Skeletal muscle cell (primary cell): ENCODE measurements at places on chromosomes 11 and 22.

DNA sequence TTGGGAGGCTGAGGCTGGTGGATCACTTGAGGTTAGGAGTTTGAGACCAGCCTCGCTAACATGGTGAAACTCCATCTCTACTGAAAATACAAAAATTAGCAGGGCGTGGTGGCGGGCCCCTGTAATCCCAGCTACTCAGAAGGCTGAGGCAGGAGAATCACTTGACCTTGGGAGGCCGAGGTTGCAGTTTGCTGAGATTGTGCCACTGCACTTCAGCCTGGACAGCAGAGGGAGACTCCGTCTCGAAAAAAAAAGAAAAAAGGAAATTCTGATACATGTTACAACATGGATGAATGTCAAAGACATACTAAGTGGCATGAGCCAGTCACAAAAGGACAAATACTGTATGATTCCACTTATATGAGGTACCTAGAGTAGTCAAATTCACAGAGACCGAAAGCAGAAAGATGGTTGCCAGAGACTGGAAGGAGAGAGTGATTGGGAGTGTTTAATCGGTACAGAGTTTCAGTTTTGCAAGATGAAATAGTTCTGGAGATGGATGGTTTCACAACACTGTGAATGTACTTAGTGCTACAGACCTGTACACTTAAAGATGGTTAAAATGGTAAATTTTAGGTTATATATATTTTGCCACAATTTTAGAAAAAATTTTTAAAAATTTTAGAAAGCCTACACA is 92.3 kb downstream of the BLID start:
- DNase-seq, result no peak

DNA sequence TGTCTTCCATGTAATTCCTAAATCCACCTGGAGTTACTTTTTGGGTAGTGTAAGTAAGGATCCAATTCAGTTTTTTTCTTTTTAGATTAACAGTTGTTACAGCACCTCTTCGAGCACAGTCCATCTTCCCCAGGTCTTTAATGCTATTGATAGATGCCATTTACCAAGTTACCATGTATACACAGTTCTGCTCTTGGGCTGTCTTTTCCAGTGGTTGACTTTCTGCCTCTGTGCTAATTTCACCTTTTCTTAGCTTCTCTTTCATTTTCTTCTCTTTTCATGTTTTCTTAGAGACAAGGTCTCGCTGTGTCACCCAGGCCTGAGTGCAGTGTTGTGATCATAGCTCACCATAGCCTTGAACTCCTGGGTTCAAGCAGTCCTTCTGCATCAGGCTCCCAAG is 12.0 kb downstream of the ATXN10 start:
- no peak for DNase-seq

DNA sequence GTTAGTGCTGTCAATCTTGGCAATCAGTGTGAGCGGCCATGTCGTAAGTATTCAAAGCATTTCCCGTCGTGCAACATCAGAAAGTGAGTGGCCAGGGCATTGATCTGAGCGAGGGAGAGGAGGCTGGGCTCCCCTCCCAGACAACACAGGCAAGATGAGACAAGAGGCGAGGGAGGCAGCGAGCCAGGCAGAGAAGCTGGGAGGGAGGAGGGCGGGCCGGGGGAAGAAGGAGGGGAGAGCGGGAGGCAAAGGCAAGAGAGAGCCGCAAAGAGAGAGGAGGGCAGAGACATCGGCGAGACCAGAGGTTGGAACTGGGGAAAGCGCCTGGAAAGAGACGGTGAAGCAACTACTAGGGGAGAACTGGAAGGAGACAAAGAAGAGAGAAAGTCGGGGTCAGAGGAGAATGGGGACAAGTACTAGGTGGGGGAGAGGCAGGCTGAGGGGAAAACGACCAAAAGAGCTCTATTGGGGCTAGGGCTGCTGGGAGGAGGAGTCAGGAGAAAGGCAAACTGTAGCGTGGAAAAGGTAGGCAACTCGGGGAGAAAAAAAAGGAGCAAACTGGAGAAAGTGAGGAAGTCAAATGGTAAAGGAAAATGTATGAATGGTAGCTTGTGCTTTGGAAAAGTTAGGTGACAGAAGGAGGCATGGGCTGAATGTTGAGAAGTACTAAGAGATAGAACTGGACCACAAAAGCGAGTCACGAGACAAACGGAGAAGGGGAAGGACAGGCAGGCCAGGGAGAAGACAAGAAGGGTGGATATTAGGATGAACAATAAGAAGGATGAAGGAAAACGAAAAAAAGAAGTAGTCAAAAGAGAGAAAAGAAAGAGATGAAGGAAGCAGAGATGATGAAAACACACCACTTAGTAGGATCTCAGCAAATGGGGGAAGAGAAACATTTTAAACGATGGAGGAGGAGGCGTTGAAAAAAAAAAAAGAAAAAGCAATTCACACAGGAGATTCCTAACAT is 130.5 kb upstream of the C11orf58 start:
- no peak for DNase-seq

GRCh38 chr11:125273519-125274000 is 109.0 kb downstream of the PKNOX2 start:
- DNase-seq, result no peak

DNA sequence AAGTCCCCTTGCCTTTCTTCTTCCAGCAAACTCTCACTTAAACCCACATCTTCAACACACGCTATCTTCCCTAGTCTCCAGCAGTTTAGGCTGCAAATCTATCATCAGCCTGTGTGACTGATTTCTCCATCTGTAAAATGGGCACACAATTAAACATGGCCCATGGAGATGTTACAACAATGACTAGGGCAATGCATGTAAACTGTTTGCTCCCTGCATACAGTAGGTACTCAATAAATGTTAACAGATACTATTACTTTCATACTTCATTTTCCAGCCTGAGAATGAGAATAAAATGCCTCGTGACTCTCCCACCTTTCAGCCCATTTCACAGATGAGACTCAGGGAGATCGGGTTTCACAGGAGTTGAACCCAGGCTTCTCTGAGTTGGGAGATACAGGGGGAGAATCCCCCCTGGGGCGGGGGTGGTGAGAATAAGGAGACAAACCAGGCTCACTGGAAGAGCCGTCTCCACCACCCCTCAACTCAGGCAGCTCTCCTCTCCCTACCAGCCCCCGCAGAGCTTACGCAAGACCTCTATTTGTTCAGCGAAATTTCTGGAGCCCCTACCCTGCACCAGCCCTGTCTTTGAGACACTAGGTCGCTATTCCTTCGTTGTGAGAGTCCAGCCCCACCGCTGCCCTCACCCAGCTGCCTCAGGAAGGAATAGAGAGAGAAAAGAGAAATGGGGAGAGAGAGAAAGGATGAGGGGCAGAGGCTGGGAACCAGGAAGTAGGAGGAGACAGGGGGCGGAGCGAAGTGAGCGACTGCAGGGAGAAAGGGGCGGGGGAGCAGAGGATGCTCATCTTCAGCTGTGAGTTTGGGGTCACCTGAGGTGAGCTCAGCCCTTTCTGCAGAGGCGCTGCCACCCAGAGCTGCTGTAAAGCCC is 42.1 kb upstream of the KLHL35 start:
- DNase-seq, result no peak

- DNase-seq, result no peak
These were observed 47.5 kb upstream of the SOX6 start for GRCh38 chr11:16403851-16404250.

GRCh38 chr11:24056051-24056450 is 440.8 kb upstream of the LUZP2 start:
- no peak for DNase-seq

GRCh38 chr11:92848578-92848977 is 120.9 kb upstream of the MTNR1B start:
- DNase-seq, result no peak

DNA sequence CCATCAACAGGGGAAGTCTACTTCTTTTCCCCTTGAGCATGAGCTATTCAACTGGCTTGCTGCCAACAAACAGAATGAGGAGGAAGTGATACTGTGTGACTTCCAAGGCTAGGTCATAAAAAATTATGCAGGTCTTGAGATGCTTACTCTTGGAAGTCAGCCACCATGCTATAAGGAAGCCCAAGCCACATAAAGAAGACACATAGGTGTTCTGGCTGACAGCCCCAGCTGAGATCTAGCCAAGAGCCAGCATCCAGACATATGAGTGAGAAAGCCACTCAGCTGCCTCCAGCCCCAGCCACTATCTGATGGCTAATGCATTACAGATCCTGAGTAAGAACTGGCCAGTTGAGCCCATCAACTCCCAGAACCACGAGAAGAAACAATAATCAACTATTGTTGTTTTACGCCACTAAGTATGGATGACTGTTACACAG is 31.0 kb upstream of the PPP2R1B start:
- DNase-seq, result no peak
